Urinary bladder (tissue), 4 donors: ENCODE measurements at places on chromosomes 1 and 21.

DNA sequence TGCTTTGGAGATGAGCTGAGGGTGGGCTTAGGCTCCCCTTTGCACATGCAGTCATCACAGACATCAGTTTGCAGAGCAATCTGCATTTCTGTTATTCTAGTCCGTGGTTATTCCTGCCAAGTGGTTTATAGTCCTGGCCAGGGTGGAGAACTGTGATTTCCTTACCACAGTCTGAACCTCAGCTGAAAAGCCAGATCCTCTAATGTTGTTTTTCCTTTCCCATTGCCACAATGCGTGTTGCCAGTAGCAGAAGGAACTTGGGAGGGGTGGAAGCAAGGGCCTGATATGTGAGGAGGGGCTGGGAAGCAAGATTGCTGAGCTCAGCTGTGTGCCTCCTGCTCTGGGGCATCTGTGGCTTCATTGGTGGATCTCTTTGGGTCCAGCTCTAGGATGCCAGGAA is 18.0 kb upstream of the ST3GAL3 start:
- no peak for DNase-seq

- DNase-seq: no peak
Measured at GRCh38 chr1:235006132-235006721, 122.4 kb downstream of the TOMM20 start.

DNA sequence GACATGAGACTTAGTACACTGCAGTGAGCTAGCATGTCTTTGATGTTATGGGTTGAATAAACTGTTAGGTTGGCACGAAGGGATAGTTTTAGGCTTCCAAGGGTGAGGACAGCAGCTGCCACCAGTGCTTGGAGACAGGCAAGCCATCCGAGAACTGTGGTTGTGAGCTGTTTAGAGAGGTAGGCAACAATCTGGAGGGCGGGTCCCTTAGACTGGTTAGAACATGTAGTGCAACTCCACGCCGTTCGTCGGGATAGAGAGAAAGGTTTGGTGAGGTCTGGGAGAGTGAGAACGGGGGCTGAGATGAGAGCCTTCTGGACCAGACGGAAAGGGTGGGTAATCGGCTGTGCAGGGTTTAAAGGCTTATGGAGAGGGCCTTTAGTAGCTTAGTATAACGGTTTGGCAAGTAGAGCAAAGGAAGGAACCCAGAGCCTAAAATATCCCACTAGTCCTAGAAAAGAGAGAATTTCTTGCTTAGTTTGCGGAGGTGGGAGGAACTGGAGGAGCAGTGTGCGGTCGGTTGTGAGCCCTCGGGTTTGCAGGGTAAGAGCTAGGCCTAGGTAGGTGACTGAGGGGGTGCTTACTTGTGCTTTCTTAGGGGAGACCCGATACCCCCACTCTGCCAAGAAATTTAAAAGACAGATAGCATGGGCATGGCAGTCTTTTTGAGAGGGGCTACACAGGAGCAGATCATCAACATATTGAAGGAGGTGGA is 72.8 kb downstream of the CNST start:
- no peak for DNase-seq

- no peak for DNase-seq
Measured at GRCh38 chr1:204327359-204327758, 32.4 kb downstream of the PLEKHA6 start.

- no peak for DNase-seq
Measured at GRCh38 chr1:162222014-162222413, 152.5 kb downstream of the NOS1AP start.

GRCh38 chr1:16111771-16112595 is 38.5 kb upstream of the FAM131C start:
- DNase-seq: no peak

GRCh38 chr1:1247341-1247913 is 905 bp upstream of the C1QTNF12 start:
- DNase-seq: no peak

DNA sequence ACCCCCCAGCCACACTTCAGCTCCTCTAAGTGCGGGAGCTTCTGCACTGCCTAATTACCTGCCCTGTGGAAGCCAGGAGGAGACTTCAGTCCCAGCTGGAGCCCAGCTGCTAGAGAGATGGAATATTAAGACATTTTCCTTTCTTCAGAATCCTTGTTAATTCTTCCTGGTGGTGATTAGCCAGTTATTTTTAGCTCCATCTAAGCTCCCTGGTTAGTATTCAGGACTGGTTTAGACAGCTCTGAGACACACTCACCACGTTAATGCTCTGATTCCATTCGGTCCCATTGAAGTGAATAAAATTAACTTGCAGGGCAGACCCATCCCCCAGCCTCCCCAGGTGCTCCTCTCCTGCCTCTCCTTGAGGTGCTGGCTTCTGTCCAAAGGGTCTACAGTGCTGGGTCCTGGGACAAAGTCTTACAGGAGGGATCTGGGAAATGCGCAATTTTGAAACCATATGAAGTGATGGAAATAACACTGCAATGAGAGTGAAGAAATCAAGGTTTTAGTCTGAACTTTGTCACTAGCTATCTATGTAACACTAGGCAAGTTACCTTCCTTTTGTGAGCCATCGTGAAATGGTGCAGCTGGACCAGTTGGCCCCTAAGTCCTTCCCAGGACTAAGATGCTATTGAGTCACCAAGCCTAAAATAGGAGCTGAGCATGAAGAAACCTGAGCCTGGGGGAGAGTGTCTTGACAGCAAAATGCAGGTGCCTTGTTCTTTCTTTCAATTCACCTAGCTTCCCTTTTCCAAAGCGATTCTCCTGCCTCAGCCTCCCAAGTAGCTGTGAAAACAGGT is 117.4 kb upstream of the ATP1A1 start:
- DNase-seq: no peak

GRCh38 chr1:17229379-17229778 is 19.5 kb upstream of the PADI3 start:
- DNase-seq: no peak
